ENCODE measurements at places on chromosomes 13 and 19.

- no peak for DNase-seq
Measured at GRCh38 chr19:34990578-34991192, 9.4 kb upstream of the GRAMD1A start.

DNA sequence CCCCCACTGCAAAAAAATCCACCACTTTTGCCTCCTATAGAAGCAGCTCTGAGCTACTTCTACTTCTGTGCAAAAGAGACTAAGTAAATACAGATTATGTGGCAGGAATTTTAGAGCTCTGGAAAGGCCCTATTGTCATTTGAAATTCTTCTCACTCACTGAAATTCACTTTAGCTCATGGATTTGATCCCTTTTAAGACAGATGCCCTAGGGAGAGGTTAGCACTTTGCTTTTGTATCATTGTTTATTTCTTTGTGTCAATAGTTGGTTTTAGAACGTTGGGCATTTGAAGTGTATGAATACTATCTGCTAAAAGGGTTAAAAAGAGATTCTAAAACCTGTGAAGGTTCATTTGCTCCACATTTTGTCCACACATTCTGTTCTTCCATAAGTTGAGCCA is 528.7 kb downstream of the GPC6 start:
- DNase-seq = no peak

GRCh38 chr19:1763648-1764639 is 10.6 kb downstream of the ONECUT3 start:
- no peak for DNase-seq

DNA sequence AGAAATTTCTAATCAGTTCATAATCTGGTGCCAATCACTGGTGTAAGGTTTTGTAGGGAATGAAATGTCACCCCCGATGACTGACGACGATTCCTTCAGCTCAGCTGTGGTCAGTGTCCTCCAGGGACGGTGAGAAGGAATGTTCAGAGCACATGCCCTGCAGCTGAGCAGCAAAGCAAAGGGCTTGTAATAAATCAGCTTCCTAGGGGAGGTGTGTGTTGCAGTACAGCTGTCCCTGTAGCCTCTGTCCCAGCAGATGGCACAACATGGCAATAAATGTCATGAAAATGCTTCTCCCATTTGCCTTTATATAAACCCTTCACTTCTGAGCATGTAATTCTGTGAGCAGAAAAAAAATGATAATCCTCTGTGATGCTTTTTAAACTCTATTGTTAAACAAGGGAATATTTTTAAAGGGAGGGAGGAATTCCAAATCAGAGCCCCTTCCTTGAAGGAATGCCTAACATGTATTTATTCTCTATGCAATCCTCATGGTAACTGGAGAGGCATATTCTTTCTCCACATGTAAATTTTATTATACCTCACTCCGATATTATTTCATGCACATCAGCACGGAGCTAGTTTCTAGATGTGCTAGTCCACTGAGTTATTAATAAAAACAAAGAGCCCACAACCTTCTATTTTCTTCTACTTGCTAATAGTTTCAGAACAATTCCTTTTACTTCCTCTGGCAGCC is 102.5 kb downstream of the FAM216B start:
- DNase-seq = no peak

- DNase-seq = peak; percentile 82
Measured at GRCh38 chr19:1457031-1457739, 7.3 kb downstream of the APC2 start.

DNA sequence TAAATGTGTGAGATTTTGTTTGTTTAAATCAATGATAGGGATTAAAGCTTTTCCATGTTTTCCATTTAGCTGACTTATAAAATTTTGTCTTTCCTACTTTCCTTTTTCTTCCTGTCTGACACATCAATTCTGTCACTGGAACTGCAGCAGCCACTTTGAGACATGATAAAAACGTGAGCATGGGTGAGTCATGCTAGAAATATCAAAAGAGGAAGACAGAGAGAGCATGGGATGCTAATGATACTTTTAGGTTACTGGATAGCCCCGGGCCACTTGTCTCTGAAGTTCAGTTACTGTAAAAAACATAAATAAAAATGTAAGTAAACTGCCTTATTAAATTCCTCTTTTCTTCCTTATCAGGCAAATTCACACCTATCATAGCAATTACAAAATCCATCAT is 1332.0 kb upstream of the PCDH20 start:
- no peak for DNase-seq

GRCh38 chr13:100394005-100394695 is 194.4 kb downstream of the GGACT start:
- no peak for DNase-seq

DNA sequence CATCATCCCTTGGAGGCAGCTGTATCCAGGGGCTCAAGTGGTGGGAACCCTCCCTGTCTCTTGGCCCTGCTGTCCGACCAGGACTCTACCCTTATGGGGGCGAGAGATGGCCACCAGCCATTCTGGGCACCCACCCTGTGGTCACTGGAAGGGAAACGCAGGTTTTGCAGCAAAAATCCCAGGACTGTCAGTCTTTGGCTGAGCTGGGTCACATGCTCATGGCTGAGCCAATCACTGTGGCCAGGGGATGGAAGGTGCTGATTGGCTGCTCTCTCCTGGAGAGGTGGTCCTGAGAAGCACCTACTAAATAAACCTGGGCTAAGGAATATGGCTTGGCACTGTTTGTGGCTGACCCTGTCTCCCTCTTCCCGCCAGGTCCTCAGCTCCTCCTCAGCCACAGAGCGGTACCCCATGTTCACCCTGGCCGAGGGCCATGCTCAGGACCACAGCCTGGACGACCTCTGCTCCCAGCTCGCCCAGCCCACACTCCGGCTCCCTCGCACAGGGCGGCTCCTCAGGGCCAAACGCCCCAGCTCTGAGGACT is 8.9 kb downstream of the ATG4D start:
- peak; percentile 82 for DNase-seq

DNA sequence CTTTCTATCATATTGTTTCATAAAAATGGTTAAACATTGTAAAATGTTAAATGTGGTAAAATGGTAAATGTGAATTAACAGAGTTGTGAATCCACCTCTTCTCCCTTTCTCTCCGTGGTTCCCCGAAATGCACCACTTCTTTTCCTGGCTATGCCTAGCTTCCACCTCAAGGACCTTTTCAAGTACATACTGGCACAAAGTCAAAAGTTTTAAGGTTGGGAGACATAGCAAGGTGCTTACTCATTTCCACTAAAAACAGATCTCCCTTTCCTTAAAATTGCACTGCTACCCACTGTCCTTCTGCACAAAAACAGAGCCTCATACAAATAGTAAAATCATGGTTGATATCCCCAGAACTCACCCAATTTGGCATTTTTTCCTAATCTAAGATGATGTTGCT is 558.2 kb downstream of the SLITRK6 start:
- no peak for DNase-seq

DNA sequence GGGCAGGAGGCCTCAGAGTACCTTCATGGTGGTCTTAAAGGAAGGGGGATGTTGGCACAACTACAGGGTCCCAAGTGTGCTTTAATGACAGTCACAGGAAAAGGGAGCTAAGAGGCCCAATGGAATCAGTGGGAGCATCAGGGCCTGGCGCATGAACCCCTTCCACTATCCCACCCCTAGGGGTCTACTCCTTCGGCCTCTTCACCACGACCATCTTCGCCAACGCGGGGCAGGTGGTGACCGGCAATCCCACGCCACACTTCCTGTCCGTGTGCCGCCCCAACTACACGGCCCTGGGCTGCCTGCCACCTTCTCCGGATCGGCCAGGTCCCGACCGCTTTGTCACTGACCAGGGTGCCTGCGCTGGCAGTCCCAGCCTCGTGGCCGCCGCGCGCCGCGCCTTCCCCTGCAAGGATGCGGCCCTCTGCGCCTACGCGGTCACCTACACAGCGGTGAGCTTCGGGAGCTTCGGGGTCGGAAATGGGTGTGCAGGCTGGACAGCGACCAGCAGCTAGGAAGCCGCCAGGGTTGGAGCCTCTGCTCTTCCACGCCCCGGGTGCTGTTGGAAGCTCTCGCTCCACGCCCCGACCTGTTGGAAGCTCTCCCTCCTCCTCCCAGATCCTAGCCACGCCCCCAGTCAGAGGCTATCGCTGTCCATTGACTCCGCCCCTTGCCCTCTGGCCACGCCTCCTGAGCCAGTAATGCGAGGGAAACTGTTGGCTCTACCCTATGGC is 6.0 kb downstream of the PLPPR2 start:
- DNase-seq = peak; percentile 99

DNA sequence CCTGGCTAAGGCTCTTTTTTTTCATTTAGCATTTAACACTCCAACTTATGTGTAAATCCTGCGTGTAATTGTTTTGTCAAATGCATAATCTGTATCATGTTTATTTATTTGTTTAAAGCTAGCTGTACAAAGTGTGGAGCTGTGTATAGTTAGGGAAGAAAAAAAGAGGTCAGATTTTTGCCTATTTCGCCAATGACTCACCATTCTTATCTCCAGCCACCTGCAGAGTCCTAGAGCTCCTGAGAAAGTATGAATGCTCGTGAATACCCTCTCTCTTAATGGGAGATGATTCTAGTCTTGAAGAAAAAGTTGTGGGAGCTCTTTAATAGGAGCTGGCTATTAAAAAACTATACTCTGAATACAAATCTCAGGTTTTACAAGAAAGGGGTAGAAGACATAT is 778.8 kb upstream of the SLITRK5 start:
- no peak for DNase-seq

GRCh38 chr19:28456252-28456651 is 756.7 kb downstream of the UQCRFS1 start:
- DNase-seq = no peak

DNA sequence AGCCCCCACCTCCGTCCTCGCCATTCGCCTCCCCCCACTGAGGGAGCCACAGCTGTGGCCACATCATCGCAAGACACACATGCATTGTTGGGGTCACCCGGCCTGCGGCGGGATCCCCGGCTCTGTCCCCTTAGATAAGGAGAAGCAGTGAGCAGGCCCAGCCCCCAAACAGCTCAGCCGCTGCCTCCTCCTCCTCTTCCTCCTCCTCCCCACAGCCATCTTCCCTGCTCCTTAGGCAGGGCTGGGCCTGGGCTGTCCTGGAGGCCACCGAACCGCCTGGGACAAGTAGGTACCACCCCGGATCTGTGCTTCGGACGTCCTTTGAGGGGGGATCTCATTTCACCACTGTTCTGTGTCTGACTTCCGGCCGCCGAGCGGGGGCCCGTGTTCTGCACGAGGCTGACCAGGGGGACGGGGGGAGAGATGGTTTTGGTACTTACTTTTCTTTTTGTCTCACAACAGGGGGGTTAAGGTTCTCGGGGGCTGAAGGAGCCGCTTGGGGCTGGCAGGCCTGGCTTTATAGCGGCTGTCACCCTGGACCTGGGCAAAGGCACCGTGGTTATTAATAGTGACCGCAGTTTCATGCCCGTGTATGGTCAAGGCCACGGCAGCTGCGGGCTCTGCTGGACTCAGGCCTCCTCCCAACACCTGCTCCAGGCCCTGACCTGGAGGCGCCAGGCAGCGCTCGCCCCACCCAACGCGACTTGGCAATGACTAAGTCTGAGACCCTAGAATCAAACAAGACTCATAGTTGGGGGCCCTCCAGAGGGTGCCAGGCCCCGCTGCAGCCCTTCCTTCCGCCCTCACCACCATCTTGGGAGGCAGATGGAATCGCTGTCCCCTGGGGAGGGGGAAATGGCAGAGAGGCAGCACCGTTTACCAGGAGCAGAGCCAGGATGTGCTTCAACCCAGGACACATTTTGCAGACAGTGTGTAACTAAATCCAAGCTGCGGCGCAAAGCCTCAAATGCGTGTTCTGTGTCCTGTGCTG is 18.3 kb downstream of the NMRK2 start:
- DNase-seq = no peak

DNA sequence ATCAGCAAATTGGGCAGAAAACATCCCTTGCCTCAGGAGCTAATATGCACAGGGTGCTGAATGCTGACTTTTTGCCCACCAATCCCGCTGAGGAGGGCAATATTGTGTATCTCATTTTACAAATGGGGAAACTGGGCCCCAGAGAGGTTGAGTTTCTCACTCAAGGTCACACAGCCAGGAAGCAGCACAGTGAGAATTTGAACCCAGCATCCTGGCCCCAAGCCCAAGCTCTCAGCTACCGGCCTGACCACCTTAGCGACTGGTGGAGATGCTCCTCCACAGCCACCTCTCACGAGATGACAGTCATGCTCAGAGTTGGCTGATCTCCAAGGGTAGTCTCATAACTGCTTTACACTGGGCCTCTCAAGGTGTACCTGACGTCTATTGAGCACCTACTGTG is 3.5 kb downstream of the FBXW9 start:
- no peak for DNase-seq

GRCh38 chr13:27962982-27963381 is 6.1 kb downstream of the CDX2 start:
- DNase-seq = no peak
